NCI-H187 (cell line): ENCODE measurements at places on chromosomes 11 and 22.

GRCh38 chr11:10307022-10307399 lies 2.1 kb downstream of the ADM start:
- no peak for DNase-seq

GRCh38 chr11:132858223-132858622 lies 674.1 kb downstream of the OPCML start:
- DNase-seq = no peak

DNA sequence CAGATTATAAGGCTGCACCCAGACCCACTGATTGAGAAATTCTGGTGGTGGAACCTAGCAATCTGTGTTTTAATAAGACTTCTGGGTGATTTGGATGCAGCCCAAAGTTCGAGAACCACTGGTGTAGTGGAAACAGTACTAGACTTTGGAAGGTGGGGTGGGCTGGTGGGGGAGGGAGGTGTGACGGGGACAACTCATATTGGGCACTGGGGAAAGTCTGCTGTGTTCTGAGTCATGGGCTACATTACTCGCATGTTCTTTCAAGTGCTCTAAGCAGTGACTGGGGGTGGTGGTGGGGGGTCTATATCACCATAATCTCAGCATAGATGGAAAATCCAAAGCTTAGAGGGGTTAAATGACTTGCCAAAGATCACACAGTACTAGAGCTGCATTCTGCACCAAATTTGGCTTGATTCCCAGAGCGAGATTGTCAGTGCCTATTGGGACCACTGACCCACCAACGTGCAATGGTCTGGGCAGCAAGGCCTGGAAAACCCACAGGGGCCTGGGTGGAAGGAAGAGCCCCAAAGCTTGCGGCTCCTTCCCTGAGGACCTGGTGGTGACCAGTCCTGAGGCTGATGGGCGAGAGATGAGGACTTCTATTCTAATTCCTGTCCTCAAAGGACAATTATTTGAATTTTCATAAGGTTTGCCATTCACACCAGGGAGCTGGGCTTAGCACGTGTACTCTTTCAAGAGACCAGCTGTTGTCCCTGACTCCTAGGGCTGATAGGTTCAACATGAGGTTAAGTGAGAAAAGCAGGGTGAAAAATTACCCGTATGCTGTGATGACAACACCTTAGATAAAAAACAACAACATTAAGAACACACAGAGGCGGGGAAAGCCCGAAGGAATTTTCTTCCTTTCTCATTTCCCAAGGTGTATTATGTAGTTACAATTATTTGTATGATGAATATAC lies 77.5 kb upstream of the NARS2 start:
- DNase-seq = no peak

DNA sequence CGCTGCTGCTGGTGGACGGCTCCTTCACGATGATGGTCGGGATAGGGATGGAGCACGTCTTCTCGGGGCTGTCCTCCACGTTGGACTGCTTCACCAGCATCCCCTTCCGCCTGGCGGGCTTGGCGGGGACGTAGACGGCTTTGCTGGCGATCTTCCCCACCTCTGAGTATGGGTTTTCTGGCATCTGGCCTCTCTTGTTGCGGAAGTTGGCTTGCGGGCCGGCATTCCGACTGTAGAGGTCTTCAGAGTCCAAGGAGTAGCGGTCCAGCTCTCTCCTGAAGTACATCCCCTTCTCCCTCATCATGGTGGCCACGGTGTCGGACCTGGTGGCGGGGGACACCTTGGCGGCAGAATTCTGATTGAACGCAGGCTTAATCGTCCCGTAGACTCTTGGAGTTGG lies 88.8 kb downstream of the CTTN start:
- no peak for DNase-seq

DNA sequence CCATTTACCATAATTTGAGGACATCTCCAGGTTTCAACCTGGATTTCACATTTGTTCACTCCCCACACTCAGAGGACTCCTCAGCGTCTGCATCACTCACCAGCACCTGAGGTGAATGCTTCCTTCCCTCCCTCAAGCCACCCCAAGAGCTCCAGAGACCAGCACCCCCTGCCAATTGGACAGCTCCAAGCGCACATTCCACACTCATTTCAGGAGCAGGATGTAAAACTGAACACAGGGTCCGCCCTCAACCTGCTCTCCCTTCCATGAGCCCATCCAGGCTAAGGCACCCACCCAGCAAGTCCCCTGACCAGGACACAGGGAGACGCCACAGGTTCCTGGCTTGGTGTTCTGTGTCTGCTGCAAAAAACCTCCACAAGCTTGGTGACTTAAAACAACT lies 3.9 kb downstream of the SCGB1D1 start:
- no peak for DNase-seq

DNA sequence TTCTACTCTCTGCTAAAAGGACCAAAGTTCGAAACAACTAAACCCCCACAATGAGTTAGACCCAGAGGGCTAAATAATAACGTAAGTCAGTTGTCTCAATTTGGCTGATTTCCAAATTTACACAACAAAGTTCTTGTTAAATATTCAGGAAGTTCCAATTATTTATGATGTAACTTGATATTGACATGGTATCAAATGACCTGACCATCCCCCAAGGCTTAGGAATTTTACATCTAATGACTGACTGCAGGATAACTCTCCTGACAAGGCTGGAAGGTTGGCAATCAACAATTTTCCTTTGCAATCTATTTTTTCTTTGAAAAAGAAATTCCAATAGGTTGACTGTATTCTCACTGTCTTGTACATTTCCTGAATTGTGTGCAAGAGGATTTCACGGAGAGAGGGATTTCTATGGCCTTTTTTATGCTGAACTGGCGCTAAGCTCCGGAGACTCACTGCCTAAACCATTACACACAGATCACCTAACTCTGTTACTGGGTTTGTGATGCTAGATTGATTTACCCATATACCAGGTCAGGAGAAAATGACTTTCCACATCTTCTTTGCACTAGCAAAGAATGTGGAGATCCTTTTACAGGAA lies 9.6 kb upstream of the CDON start:
- no peak for DNase-seq

- DNase-seq = no peak
These were observed 56.3 kb upstream of the YPEL1 start for GRCh38 chr22:21791635-21792625.
